Endothelial cell (in vitro differentiated cells): ENCODE measurements at places on chromosomes 12 and 14. TPM values are rescaled to one million over a fixed set of nuclear protein-coding genes. Genes with fewer than 3 reads are reported as not detected.
A peak's percentile ranks its signal among the peaks of the same experiment; 100 is the strongest.

DNA sequence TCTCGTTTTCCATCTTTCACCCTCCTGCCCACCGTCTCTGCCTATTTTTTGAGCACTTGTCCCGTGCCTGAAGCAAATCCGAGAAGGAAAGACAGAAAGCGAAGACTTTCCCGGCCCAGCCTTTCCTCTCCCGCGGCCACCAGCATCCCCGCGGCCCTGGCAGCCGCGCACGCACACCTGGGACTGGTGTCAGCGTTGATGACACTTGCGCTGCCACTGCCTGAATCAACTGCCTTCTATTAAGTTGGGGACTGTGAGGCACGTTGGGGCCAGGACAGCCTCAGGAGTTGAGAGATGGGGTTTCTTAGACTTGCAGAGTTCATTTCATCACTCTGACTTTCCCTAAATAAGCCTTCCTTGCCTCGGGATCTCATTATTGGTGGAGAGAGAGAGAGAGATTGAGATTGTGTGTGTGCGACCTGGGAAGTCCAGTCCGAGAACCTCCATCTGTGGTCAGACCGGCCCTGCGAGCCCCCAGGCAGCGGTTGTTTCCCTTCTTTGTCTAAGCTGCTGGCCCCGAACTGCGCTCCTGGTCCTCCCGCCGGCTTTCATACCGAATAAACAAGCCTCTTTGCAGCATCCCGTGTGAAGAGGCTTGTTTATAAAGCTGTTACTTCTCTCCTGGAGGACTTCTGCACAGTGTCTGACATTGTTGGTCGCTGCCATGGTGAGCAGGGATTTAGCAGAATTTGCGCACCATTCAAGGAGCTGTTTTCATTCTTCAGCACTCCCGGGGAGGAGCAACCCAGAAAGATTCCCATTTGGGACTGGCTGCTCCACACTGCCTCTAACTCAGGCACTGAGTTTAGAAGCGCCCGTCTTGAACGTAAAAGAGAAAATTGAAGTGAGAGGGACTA lies 1.5 kb downstream of the PDZRN4 start:
- H3K27ac ChIP-seq, result no peak overlapping the region
- H3K4me1 ChIP-seq, result peaks cover 16% of the 10 kb centered on the region
- no peaks in the 10 kb centered on the region for H3K36me3 ChIP-seq
- H3K4me3 ChIP-seq, result peak overlapping the region; percentile 66
- H3K27me3 ChIP-seq, result peaks cover 7% of the 10 kb centered on the region

GRCh38 chr14:75046275-75046674 lies 5.0 kb downstream of the MLH3 start:
- no peak for DNase-seq
- H3K4me3 ChIP-seq, result no peak overlapping the region
- H3K4me1 ChIP-seq, result peaks cover 3% of the 10 kb centered on the region
- peaks cover 1% of the 10 kb centered on the region for H3K27me3 ChIP-seq

DNA sequence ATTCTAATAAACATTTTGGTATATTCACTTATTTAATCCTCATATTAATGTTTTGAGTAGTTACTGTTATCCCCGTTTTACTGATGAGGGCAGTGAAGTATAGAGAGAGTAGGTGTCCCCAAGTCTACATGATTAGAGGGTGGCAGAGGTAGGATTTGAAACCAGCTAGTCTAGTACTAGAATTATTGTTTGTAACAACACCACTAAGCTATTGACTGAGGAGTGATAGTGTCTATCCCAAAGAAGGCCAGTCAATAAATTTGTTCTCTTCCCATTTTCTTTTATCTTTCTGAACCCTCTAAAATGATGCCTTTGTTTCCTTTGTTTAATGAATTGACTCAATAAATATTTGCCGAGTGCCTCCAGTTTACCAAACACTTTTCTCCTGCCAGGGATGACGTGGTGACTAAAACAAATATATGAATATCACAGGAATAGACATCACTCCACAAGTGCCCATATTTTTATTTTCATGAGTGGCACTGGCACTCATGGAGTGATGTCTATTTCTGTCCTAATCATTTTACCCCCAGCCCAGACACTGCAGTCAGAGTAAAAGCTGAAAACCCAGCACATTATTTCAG lies 247.5 kb downstream of the SLC16A7 start:
- no peaks in the 10 kb centered on the region for H3K27me3 ChIP-seq
- DNase-seq, result no peak
- H3K36me3 ChIP-seq, result no peaks in the 10 kb centered on the region

Gene PRPH
- total RNA-seq, result not detected

Gene KANSL2
- total RNA-seq, result 37.5 TPM
